Left ventricle myocardium inferior (tissue), 1 donor: ENCODE measurements at places on chromosomes 12 and 14.
A peak's percentile ranks its signal among the peaks of the same experiment; 100 is the strongest.

DNA sequence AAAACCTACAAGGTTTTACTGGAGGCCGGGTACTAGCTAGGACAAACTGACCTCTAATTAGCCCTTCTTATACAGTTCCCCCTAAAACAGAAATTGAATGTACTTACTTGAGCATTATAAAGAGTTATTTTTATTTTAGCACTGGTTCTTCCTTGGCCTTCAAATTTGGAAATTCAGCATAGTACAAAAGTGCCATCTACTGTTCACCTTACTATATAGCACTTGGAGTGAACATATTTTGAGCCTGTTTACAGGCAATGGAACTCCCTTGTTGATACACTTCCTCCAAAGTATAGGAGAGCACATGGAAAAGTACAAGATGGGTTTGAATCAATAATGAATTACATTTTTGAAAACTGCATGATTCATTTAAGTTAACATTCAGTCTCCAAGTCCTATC lies 3.9 kb upstream of the POC1B start:
- H3K36me3 ChIP-seq, result no peaks in the 10 kb centered on the region
- no peak overlapping the region for H3K27ac ChIP-seq
- H3K4me1 ChIP-seq, result peaks cover 32% of the 10 kb centered on the region

DNA sequence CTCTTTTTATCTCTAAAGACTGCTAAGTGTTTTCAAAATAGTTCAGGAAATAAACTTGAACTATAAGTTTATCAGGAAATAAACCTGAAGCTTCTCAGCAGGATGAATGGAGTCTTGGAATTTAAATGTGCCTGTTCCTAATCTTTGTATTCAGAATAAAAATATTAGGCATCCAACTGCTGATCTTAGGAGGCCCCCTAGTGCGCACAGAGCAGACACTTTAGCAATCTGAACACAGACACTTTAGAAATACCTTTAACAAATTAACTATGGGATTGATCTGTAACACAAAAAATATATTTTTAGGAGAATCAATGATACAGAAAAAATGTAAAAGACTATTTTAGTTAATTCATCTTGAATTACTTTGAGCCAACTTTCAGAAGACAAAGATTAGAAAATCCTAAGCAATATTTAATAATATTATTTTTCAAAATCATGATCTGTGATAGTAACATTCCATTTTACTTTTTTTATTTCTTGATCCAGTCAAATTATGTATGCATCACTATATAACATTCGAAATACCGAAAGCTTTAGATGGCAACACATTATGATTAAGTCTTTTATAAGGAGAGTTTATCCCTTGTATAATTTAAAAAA lies 80.9 kb downstream of the SLC41A2 start:
- H3K4me1 ChIP-seq, result no peaks in the 10 kb centered on the region
- H3K36me3 ChIP-seq, result no peaks in the 10 kb centered on the region
- no peak overlapping the region for H3K27ac ChIP-seq
- H3K4me3 ChIP-seq, result no peak overlapping the region
- no peak for DNase-seq

DNA sequence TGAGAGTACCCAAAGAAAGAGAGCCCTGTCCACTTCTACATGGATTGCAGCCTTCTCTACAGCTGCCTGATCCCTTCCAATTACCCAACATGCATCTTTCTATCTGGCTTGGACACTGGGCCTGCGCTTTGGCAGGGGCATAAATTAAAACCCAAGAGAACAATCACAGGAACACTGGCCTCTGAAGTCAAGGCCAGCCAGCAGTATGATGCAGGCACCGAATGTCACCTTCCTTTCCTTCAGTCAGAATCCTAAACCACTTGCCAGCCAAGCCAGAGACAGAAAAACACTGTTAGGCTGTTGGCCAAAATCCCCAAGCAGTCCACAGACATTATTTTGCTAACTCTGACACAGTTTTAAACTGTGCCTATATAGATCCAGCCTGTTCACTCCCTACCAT lies 113.7 kb downstream of the DUSP6 start:
- peak; percentile 37 for DNase-seq
- peaks cover 33% of the 10 kb centered on the region for H3K4me1 ChIP-seq
- H3K27ac ChIP-seq, result peak overlapping the region; percentile 63

DNA sequence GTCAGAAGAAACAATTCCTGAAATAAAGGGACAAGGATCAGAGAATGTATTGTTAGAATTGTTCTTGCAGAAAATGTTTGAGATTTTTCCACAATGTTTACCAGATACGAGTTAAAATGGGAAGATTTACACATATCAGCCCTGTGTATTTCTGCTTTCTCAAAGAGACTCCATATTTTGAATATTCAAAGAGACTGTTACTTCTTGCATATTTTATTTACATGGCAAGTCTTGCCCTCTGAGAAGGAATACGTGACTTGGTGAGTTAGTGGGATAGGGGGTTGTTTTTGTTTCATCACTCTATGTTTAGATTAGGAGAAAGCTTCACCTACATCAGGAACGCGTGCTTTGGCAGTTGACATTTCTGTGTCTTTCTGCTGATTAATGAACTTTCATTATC lies 56.1 kb upstream of the ZDHHC17 start:
- no peak for DNase-seq
- no peaks in the 10 kb centered on the region for H3K36me3 ChIP-seq
- no peak overlapping the region for H3K4me3 ChIP-seq
- no peaks in the 10 kb centered on the region for H3K4me1 ChIP-seq

- H3K27ac ChIP-seq, result no peak overlapping the region
- DNase-seq, result no peak
- H3K27me3 ChIP-seq, result no peaks in the 10 kb centered on the region
- no peaks in the 10 kb centered on the region for H3K36me3 ChIP-seq
- no peak overlapping the region for H3K4me3 ChIP-seq
Measured at GRCh38 chr12:61538951-61539350, 721.3 kb upstream of the USP15 start.

GRCh38 chr12:51900323-51900889 lies 6.9 kb upstream of the ACVRL1 start:
- H3K27me3 ChIP-seq, result no peaks in the 10 kb centered on the region
- H3K27ac ChIP-seq, result no peak overlapping the region
- no peak for DNase-seq

DNA sequence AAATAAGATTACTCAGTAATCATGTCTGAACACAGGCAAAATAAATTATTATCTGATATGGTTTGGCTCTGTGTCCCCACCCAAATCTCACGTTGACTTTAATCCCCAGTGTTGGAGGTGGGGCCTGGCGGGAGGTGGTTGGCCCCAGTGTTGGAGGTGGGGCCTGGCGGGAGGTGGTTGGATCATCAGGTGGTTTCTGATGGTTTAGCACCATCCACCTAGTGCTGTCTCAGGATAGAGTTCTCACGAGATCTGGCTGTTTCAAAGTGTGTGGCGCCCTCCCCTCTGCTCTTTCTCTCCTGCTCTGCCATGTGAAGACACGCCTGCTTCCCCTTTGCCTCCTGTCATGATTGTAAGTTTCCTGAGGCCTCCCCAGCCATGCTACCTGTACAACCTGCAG lies 18.1 kb downstream of the DHRS2 start:
- DNase-seq, result no peak
- H3K27me3 ChIP-seq, result no peaks in the 10 kb centered on the region
- H3K4me3 ChIP-seq, result no peak overlapping the region
- no peak overlapping the region for H3K27ac ChIP-seq

- no peaks in the 10 kb centered on the region for H3K36me3 ChIP-seq
- H3K4me1 ChIP-seq, result no peaks in the 10 kb centered on the region
- DNase-seq, result no peak
- no peak within 1 kb of the TSS for H3K27ac ChIP-seq
Measured at GRCh38 chr12:7747246-7747645, at the start of gene CLEC4C. Gene CLEC4C, minus strand, starts transcription at chr12:7747375. Its CDS starts 27 bp downstream, at chr12:7747348.

GRCh38 chr14:50677527-50678063 lies 9.5 kb upstream of the SAV1 start:
- H3K4me3 ChIP-seq, result peak overlapping the region; percentile 5
- H3K36me3 ChIP-seq, result no peaks in the 10 kb centered on the region
- peaks cover 25% of the 10 kb centered on the region for H3K4me1 ChIP-seq
- no peak for DNase-seq
- no peaks in the 10 kb centered on the region for H3K27me3 ChIP-seq

DNA sequence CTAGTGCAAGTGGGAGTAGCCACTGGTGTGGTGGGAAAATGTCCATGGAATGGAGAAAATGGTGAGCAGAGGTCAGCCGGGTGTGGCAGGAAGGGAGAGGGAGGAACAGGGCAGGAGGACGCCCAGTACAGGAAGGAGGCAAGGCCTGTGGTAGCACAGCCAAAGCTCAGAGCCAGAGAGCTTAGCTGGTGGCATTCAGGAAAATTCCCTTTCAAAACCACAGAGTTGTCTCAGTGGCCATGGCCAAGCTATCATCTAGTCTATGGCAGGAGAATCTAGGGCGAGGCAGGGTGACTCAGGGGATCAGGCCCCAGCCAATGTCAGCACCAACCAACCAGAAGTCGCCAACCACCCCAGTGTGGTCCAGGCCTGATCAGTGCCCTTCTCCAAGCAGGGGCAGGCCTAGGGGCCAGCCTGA lies 67.7 kb upstream of the DDX11 start:
- no peaks in the 10 kb centered on the region for H3K27me3 ChIP-seq
- H3K36me3 ChIP-seq, result no peaks in the 10 kb centered on the region
- no peak overlapping the region for H3K4me3 ChIP-seq
- no peak overlapping the region for H3K27ac ChIP-seq

DNA sequence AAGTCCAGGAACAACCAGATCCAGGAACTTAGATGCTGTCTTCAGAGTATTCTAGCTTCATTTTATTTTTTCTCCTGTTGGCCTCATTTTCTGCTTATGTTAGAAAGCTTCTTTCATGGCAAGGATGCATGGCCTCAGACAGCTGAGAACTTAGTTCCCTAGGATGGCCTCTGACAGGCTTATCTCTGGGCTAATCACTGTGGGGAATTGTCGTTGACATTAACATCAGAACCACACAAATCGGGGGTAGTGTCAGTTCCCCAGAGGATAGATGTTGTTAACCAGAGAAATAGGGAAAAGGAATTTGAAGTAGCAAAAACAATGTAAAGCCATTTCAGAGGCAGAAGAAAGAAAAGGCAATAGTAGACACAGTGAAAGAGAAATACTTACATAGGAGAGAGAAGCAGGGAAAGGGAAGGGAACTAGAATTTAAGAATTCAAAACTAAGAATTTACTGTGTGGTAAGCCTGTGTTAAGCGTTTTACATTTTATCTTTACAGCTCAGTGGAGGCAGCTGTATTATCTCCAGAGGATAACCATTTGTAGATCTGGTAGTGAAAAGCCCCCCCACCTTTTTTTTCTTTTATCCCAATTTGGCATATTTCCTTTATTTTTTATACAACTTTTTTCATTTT lies 21.8 kb downstream of the FUT8 start:
- no peaks in the 10 kb centered on the region for H3K27me3 ChIP-seq
- H3K27ac ChIP-seq, result no peak overlapping the region
- no peaks in the 10 kb centered on the region for H3K36me3 ChIP-seq
- no peak overlapping the region for H3K4me3 ChIP-seq

- peaks cover 100% of the 10 kb centered on the region for H3K27me3 ChIP-seq
- peaks cover 14% of the 10 kb centered on the region for H3K4me1 ChIP-seq
- peak overlapping the region; percentile 65 for H3K4me3 ChIP-seq
- no peak for DNase-seq
Measured at GRCh38 chr12:6699989-6700645, 498 bp downstream of the PIANP start.

DNA sequence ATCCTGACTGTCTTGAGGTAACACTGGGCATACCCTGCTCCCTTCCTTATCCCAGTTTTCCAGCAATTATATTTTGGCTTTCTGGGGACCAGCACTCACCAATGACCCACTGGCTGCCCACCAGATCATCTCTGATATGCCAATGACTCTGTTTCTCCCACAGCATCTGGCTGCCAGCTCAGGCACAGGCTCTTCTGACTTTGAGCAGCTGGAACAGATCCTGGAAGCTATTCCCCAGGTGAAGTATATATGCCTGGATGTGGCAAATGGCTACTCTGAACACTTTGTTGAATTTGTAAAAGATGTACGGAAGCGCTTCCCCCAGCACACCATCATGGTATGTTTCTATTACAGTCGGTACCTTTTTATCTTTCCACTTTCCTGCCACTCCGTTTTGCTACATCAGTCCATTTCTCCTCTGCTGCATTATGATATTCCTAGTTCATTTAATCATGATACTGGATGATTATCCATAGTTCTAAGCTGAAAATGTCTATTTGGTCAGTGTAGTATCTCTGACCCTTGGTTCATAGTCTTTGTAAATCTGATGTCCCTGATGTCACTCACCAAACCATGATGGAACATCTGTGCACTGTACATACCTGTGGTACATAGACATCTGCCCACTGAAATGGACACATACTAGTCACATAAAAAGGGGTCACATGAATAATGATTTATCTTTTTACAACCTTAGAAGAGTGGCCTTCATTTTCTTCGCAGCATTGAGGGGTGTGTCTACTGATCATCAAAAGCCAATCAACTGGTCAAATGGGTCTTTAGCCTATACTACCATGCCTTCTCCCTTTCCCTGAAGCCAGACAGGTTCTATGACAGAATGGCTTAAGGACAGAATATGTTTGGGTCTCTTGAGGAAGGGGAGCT lies 3.3 kb downstream of the GMPR2 start:
- H3K4me1 ChIP-seq, result peaks cover 81% of the 10 kb centered on the region
- no peak overlapping the region for H3K27ac ChIP-seq
- peaks cover 62% of the 10 kb centered on the region for H3K36me3 ChIP-seq
- no peak for DNase-seq
- no peak overlapping the region for H3K4me3 ChIP-seq
